Kidney epithelial cell (primary cell): ENCODE measurements at places on chromosomes 1 and 21.

- DNase-seq, result no peak
These were observed 29.3 kb downstream of the C1orf116 start for GRCh38 chr1:207003210-207003609.

DNA sequence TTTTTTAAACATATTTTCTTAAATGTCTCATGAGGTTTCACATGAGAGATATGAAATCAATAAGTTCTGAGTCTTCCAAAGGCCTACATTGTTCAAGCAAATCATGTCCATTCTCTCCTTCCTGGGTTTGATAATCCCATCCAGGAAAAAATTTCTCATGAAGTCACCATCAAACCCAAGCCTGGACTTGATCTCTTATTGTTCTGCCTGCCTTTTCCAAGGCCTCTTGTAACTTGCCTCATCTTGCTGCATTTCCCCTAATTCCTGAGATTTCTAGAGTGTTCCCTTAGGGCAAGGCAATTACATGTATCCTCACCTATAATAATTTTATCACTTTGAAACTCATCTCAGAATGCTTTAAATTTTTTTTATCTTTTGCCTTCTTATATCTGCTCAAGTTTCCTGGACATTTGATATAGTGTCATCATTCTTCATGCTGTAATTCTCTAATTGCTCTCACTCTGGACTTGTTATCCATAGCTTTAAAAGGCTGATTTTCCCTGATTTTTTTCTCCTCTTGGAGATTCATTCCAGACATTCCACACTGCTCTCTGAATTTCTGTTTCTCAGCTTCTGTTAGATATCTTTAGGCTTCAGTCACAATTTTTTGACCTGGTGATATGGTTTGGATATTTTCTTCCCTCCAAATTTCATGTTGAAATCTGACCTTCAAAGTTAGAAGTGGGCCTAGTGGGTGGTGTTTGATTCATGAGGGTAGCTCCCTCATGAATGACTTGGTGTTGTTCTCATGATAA, 126.4 kb downstream of the LRRC7 start:
- no peak for DNase-seq

DNA sequence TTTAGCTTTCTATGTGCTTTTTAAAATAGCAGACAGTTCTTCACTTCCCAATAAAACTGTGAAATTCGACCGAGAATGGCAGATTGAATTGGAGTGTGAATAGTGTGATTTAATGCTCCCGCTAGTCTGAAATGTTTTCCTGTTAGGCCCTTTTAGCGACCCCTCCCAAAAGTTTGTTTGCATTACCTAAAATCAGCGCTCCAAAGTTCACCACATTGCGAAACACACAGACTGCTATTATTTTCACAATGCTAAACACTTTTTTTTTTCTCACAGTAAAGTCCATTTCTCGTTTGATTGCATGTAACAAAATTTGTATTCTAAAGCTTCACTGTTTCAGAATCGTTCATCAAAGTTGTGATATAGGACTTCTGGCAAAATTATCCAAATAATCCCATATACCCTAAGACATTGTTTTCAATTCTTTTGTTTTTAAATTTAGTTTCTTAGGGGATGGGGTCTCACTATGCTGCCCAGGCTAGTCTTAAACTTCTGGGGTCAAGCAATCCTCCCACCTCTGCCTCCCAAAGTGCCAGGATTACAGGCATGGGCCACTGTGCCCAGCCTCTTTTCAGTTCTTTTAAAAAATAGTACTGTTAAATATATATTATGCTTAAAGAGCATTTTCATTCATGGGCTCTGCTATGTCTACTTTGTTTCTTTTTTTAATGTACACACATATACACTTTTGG, 76.5 kb upstream of the USH2A start:
- DNase-seq, result no peak

GRCh38 chr1:44811234-44811633, 2.9 kb downstream of the BTBD19 start:
- DNase-seq, result no peak

DNA sequence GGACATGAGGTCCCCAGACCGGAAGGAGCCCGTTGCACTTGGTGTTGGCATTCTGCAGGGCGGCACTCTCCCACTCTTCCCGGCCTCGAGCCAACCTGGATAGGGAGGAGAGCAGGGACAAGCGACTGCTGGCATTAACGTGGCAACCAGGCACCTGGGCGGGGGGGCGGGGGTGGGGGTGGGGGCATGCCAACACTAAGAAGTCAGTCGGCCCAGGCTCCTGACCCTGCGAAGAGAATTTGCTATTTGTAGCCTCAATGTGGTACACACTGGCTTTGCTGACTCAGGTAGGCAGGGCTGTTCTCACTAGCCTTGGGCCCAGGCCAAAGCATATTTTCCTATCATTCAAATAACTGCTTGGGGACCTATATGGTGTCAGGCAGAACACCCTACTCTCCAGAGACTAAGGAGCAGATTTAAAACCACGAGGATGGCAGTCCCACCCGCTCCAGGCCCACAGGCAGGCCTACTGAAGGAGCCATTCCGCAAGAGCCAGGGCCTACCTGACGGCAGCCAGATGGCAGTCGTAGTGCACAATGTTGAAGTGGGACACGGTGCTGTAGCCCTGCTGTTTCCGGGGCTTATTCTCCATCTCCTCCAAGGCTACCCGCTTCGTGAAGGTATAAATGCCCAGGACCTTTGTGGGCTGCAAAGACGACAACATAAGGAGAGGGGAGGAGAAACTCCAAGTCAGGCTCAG, 123.7 kb downstream of the UBR4 start:
- DNase-seq, result no peak

DNA sequence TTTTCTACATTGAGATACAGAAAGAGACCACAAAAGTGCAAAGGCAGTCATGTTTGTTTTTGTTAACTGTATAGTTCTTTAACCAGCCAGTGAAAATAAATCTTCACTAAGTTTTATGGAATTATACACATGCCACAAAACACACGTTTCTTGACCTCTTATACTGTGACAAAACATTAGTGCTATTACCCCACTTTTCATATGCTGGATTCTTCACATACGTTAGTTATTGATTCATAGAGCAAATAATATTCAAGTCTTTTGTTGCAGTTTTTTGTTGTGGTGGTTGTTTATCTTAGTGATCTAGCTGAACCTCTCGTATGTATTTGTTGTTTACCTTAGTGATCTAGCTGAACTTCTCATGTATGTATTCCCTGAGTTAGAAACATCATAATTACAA, 28.0 kb downstream of the LYPLAL1 start:
- no peak for DNase-seq

DNA sequence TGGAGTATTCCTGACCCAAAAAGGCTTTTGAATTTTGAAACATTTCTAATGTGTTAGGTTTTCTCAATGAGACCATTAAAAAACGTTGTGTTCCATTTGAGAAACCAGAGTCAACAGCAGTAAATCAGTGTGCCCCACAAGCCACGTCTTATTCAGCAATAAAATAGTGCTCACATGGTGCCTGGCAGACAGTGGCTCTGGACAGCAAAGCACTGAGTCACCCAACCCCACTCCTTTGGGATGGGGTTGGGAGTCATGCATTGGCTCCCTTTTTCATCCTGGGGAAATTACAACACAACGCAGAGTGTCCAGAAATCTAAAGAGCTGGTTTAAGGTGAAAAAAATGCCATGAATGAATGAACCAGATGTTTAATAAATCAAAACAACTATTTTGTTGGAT, 46.5 kb downstream of the KCNJ15 start:
- peak; percentile 95 for DNase-seq

DNA sequence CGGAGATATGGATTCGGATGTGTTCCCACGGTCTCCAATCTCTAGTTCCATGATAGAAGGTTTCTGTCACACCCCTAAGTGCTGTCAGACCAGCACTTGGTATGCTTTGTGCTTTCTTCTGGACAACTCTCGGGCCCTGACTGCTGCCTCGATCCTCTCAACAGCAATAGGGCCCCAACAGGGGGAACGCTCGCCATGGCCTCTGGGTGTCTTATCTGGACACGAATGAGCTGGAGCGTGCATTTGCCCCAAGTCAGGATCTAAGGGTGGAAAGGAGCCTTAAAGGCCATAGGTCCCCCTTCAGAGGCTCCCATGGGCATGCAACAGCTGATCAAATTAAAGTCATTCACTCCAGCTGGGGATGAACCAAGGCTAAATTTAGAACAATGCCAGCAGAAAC, 76.8 kb downstream of the TCP10L start:
- DNase-seq, result no peak

GRCh38 chr1:59237900-59238299, 59.0 kb upstream of the FGGY start:
- DNase-seq, result no peak

- no peak for DNase-seq
These were observed 2.0 kb upstream of the FAM131C start for GRCh38 chr1:16075337-16076030.

GRCh38 chr1:193543259-193543658, 356.8 kb upstream of the B3GALT2 start:
- DNase-seq, result no peak

DNA sequence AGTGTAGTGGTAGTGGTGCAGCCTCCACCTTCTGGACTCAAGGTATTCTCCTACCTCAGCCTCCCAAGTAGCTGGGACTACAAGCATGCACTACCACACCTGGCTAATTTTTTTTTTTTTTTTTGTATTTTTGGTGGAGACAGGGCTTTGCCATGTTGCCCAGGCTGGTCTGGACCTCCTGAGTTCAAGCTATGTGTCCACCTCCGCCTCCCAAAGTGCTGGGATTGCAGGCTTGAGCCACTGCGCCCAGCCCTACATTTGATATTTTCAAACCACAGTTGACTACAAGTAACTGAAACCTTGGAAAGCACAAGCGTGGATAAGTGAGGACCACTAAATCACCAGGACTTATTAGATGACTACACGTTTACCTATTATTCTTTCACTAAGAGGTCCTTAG, 10.0 kb upstream of the PDPN start:
- DNase-seq, result no peak

- no peak for DNase-seq
These were observed 74.5 kb downstream of the C1orf21 start for GRCh38 chr1:184461321-184461720.

DNA sequence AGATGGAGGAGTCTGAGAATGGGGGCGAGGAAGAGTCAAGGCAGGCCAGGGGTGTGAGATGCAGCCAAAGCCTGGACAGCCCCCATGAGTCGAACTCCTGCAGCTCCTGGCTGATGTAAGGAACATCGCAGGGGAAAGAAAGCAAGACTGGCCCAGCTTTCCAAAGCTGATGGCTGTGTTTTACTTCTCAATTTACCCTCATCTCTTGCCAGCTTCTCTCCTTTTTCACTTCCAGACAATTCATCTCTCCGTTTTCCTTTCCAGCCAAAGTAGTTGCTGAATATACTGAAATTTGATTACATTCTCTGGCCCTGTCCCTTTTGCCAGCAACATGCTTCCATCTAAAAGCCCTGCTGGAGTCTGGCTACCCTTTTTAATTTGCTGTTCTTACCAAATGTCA, 40.0 kb upstream of the UBE2U start:
- DNase-seq, result no peak

DNA sequence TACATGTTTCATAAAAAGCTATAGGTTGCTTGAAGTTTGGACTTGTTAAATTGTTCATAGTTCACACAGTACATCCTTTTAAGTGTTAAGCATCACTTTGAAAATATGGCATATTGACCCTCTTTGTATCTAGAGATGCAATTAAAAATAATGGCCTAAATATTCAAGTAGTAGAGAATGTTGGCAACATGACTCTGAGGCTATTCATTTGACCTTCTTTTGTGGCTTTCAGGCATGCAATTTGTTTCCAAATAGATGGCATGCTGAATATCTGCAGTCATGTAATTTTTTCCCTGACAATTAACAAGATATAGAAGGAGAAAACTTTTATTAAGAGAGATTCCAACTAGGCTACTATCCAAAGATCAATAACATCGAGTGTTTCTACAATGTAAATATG, 230.5 kb upstream of the ZRANB2 start:
- no peak for DNase-seq

GRCh38 chr1:90371448-90371813, 345.7 kb downstream of the BARHL2 start:
- DNase-seq, result no peak

GRCh38 chr1:156914440-156914856, 6.0 kb upstream of the LRRC71 start:
- DNase-seq, result no peak

DNA sequence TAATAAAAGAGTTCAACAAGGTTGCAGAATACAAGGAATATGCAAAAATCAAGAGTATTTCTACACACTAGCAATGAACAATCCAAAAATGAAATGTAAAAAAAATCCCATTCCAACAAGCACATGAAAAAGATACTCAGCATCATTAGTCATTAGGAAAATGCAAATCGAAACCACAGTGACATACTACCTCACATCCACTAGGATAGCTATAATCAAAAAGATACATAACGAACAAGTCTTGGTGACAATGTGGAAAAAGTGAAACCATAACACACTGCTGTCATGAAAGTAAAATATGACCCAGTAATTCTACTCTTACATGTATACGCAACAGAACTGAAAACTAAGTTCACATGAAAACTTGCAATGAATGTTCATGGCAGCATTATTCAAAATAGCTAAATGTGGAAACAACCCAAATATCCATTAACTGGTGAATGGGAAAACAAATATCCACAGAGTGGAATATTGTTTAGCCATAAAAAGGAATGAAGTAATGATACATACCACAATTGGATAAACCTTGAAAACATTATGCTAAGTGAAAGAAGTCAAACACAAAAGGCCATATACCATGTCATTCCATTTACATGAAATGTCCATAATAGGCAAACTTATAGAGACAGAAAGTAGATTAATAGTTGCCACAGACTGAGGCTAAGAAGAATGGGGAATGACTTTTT, 34.3 kb downstream of the PIK3R3 start:
- no peak for DNase-seq

DNA sequence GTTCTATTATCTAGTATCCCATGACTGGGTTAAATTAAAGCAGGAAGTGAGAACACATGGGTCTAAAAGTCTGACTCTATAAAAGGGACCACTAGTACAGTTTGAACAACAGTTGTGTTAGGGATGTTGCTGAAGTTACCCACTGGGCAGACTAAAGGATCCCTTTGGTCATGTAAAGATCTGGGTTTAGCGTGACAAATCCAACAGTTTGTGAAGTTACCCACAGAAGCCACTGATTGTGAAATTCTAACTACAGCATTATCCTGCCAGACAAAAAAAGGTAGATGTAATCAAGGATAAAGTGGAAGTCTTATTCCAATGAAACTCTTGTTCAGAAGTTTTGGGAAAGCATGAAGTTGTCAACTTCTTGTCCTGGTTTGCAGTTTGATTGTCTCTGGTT, 5.7 kb downstream of the QSOX1 start:
- DNase-seq, result no peak

GRCh38 chr1:165063181-165063965, 293.1 kb downstream of the LMX1A start:
- DNase-seq, result no peak

- DNase-seq, result peak; percentile 63
These were observed 21.3 kb upstream of the ASB17 start for GRCh38 chr1:75953461-75953860.

GRCh38 chr1:24899581-24900485, 30.2 kb downstream of the RUNX3 start:
- no peak for DNase-seq
